ENCODE measurements at places on chromosomes 12 and 14. TPM values are rescaled to one million over a fixed set of nuclear protein-coding genes. Genes with fewer than 3 reads are reported as not detected.

- DNase-seq: no peak
Observed at GRCh38 chr12:117484901-117485300, 123.5 kb upstream of the NOS1 start.

DNA sequence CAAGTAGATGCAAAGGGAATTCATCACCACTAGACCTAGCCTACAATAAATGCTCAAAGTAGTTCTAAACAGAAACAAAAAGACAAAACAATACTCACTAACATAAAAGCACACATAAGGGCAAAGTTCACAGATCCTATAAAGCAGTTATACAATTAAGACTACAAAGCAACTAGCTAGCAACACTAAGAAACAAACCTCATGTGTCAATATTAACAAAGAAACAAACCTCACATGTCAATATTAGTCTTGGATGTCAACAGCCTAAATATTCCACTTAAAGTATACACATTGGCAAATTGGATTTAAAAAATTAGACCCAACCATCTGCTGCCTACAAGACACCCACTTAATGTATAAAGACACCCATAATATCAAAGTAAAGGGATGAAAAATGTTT, 152.7 kb downstream of the KCNK10 start:
- DNase-seq: no peak

DNA sequence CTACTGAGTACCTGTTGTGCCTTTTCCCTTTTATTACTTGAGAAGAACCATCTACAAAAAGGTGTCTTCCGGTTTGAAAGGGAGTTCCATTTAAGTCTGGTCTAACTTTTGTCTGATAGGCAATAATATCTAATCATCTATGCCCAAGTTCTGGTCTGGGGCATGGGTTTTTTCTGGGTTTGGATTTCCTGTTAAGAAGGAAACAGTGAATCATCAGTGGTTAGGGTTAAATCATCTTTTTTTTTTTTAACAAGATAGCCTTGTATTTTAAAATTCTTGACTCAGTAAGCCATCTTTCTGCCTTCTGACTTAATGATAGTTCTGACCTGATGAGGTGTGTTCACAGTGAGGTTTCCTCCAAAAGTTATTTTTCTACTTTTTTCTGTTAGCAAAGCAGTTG, 29.3 kb upstream of the CPNE8 start:
- DNase-seq: no peak

Gene OR4E2
- not detected for total RNA-seq

Data from cardiac septum (tissue), 1 donor.